ENCODE measurements at places on chromosomes 2 and 18.
A peak's percentile ranks its signal among the peaks of the same experiment; 100 is the strongest.

GRCh38 chr2:72024451-72025175 is 123.0 kb downstream of the CYP26B1 start:
- no peak for DNase-seq

- DNase-seq: no peak
Observed at GRCh38 chr2:108916796-108917421, 72.1 kb downstream of the EDAR start.

DNA sequence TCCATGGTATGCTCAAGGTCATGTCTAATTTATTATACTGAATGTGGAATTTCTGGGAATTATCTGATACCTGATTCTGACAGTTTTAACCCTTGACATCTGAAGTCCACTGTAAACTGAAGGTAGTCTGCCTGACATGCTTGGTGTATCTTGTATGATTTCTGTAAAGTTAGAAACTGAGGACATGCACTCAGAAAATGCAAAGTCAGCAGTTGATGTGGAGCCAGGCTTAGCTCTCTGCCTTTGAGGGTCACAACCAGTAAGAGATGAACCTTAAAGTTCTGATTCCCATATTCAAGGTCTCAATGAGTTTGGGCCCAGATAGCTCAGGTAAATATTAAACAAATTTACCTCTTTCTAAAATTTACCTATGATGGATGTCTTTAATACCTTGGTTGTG is 12.3 kb upstream of the CTLA4 start:
- DNase-seq: no peak

GRCh38 chr2:202035941-202036372 is 2.3 kb downstream of the FZD7 start:
- no peak for DNase-seq

- no peak for DNase-seq
Observed at GRCh38 chr2:60158262-60158661, 395.2 kb downstream of the BCL11A start.

DNA sequence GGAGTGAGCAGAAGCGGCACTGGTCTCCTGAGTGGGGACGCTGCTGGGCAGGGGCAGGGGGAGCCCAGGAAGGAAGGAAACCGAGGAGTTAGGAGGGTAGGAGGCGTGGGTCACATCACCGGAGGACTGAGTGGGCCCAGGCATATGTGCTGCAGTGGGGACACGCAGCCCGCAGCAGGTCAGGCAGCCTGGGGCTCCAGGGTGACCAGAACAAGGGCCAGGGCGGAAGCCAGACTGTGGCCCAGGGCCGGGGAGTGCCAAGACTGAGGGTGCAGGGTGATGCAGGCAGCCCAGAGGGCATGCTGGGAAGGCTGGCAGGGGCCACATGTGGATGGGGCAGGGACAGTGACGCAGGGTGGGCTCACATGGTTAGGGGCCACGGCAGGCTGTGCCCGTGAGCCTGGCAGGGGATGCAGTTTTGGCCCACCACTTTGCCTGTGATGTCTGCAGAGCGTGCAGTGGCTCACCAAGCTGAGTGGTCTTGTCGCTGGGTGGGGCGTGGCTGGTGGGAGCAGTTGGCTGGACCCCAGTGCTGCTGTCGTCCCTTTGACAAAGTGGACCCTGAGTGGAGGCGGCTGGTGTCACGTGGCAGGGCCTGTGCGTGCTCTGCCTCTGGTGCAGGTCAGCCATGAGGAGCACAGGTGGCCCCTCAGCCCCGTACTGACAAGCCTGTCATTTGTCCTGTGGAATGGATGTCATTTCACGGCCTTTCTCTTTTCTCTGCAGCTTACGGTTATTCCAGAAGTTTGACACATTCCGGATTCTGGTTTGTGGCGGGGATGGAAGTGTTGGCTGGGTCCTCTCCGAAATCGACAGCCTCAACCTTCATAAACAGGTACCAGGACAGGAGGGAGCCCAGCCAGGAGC is 87.1 kb downstream of the DGKD start:
- DNase-seq: no peak

DNA sequence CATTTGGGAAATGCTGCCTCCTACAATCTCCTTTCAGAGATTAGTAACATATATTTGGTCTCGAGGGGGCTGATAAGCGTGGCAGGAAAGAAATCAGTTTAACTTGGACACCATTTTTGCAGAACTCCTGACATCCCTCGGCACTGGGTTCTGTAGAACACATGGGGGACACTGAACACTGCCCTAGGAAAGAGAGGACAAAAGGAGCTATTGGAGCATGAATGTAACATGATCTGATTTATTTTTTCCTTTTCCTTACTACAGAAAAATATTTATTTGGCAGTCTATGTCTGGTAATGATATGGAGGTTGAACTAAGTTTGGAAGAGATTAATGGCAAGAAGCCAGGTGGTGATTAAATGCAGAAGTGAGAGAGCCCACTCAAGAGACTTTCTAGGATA is 153.8 kb downstream of the AFF3 start:
- no peak for DNase-seq

DNA sequence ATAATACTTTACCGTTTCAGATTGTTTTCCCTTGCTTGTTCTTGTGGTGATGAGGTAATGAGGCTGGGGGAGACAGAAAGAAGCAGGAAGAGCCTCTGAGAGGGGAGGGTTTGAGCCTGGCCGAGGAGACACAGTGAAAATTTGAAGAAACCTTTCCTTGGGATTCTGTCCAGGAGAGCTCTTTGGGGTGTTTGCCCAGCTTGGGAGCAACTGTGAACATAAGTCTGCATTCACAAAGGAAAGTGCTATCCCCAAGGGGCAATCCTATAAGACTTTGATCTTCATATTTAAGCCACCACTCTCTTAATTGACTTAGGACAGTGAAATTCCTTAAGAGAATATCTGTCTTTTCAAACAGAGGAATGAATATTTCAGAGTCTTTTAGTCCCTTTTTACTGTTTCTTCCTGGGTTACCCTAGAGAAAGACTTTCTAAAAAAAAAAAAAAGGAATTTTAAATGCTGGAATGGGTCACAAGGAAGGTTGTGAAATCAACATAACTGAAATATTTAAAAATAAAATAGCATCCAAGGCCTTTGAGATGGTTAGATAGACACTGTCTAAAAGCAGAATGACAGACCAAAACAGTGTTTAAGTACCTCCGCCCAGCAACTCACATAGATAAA is 52.5 kb upstream of the STAM2 start:
- DNase-seq: no peak

- DNase-seq: no peak
Observed at GRCh38 chr18:22528291-22528690, 110.6 kb upstream of the CTAGE1 start.

GRCh38 chr2:30341500-30342267 is 105.4 kb upstream of the LCLAT1 start:
- DNase-seq: no peak

DNA sequence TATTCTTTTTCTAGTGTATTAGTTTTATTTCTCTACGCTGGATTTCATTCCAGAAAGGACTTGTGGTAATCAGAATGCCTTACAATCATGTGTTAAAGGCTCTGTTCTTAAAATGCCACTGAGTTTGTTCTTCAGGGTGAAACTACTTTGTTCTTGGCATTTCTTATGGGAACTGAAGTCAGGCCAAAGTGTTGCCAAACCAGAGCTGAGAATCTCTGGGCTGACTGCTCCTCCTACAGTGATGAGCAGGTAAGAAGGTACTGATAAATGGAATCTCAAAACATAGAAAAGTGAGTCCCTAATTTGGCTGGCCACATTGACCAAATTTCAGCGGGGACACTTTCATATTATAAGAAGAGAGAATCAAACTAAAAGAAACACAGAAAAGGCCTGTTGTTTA is 55.1 kb upstream of the ZNF397 start:
- DNase-seq: no peak

DNA sequence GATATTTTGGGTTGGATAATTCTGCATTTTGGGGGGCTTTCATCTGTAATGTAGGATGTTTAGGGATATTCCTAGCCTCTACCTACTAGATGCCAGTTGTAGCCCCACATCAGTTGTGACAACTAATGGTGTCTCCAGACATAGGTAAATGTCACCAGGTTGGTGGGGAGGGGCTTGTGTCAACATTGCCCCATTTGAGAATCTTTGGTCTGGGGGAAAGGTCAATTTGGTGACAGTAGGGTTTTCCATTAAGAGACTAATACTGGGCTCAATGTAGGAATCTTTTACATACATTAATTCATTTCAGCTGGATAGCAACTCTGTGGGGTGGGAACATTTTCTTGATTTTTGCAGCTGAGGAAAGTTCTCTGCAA is 6.6 kb upstream of the AFTPH start:
- no peak for DNase-seq

DNA sequence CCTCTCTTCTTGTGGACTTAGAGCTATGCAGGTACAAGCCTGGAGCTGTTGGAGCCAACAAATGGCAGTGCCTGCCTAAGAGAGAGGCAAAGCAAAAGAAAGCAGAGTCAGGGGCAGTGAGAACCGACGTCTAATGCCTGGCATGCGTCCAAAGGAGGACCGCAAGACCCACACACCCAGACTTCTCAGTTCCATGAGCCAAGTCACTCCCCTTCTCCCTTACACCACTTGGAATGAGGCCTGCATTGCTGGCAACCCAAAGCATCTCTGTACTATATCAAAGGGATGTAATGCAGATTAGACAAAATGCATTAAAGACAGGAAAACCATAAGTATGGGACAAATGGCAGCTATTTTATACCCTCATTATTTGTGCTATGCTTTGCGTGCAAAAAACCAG is 49.9 kb upstream of the RNU4ATAC start:
- no peak for DNase-seq

DNA sequence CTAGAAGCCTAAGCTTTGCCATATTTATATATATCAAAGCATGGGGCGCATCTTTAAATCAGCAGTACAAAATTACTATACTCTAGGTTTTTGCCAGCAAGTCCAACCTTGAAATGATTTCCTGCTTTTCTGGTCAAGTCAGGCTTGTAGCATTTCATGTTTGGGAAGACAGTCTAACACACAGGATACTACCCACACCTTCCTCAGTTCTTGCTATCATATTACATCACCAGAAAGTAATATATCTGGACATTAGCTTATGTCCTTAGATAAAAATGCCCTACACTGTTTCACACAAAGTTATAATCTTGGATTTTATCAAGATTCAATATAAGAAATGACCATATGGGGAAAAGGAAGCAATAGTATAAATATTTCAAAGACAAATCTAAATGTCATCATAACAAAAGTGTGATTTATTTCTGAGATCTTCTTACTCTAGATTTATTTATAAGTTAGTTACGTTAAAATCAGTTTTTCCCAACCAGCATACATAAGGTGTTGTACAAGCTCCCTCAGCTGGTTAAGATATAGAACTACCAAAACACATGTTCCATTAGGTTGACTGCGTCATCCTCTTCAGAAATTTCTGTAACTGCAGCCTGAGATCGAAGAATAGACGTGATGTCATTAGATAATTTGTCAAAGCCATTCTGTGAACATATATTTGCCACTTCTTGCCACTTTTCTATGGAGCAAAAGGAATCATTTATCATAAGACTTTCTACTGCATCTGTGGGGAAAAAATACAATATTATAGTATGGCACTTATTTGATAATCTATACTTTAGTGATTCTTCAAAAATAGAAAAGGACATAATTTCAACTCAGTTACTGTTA is 56.6 kb downstream of the CLHC1 start:
- peak; percentile 71 for DNase-seq

- DNase-seq: no peak
Observed at GRCh38 chr2:60140185-60140584, 413.3 kb downstream of the BCL11A start.

- peak; percentile 0 for DNase-seq
Observed at GRCh38 chr2:63984606-63985359, 34.4 kb downstream of the VPS54 start.

DNA sequence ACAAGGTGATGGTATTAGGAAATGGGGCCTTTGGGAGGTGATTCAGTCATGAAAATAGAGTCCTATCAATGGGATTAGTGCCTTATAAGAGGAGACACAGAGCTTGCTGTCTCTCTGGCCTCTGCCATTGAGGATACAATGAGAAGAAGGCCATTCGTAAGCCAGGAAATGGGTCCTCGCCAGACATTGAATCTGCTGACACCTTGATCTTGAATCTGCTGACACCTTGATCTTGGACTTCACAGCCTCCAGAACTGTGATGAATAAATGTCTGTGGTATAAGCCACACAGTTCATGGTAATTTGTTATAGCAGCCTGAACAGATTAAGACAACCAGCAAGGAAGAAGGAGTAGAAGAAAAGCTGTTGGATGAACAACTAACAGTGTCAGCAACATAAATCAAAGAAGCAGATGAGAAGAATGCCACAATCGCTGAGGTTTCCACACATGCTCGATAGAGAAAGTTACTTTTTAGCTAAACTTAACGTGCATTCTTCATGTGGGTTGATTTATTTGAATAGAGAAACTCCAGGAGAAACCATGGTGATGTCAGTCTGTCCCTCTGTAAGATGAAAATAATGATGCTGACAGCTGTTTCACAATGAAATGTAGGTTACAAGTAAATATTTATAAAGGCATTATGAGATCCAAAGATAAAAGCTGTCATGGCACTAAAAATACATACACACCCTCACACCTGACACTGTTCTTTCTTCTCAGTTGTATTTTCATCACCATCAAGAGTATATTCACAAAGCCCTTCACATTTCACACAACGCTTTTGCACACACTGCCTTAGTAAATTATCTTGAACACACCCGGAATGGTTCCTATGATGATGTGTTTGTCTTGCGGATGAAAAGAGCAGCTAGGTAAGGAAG is 153.7 kb upstream of the NCK2 start:
- no peak for DNase-seq

DNA sequence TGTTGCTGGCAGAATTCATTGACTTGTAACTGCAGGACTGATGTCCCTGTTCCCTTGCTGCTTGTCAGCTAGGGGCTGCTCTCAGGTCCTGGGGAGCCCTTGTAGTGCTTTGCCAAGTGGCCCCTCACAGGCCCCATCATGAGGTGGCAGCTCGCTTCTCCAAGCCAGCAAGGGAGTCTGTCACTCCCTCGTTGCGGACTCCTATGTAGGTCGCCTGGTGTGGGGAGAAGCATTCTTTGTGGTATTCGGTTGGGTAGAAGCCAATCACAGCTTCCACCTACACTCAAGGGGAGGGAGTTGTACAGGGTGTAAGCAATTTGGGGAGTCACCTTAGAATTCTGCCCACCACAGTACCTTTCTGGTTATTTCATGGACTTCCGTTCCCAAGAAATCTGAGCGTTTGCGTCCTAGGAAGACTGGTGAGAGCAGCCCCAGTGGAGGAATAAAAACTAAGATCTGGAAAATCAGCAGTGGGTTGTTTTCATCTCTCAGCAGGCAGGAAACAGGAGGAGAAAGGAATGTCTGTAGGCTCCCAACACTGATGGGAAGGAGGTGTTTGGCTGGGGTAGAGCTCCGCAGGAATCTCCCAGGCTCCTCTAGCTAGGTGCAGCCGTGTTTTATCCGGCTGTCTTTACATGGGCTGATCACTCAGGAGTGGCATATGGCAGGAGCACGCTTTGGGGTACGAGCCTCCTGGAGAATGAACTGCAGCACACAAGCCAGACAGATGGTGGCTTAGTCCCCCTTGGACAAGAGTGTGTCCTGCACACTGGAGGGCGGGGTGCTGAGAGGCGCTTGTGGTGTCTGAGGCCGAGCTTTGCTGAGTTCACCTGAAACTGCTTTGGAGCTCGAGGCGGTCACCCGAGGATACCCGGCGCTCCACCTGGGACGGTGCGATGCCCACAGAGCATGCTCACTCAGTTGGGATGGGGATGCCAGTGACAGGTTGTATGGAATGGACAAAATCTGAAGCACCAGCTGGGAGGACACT is 58.3 kb downstream of the LDLRAD4 start:
- no peak for DNase-seq

Data from kidney capillary endothelial cell (primary cell).